ENCODE measurements at places on chromosomes 11 and 22. TPM values are rescaled to one million over a fixed set of nuclear protein-coding genes. Genes with fewer than 3 reads are reported as not detected.
A peak's percentile ranks its signal among the peaks of the same experiment; 100 is the strongest.

FGF19 gene
- not detected for total RNA-seq

HBB gene
- 10,204 TPM for total RNA-seq

MUC5AC gene
- total RNA-seq: not detected

DEPDC5 gene
- total RNA-seq: 45.0 TPM

MIOX gene
- 2.2 TPM for total RNA-seq

PDGFD gene
- total RNA-seq: 2.6 TPM

TST gene
- 11.8 TPM for total RNA-seq

DNA sequence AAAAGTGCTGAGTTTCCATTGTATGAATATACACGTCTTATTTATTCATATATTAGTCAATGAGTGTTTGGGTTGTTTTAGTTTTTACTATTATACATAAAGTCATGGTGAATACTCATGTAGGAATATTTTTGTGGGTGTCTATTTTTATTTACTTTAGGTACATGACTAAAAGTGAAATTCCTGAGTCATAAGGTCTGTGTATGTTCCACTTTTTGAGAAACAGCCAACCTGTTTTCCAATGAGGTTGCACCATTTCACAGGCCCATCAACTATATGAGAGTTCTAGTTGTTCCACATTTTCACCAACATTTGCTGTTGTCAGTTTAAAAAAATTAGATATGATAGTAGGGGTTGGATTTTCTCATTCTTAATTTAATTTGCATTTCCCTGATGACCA, 6.6 kb upstream of the OR6X1 start:
- no peaks in the 10 kb centered on the region for H3K36me3 ChIP-seq
- no peaks in the 10 kb centered on the region for H3K27me3 ChIP-seq
- H3K27ac ChIP-seq: no peak overlapping the region
- no peak overlapping the region for H3K4me3 ChIP-seq

- peak; percentile 96 for DNase-seq
- peaks cover 42% of the 10 kb centered on the region for H3K36me3 ChIP-seq
- H3K4me3 ChIP-seq: peak overlapping the region; percentile 54
- H3K27ac ChIP-seq: peak overlapping the region; percentile 85
- peaks cover 26% of the 10 kb centered on the region for H3K4me1 ChIP-seq
Observed at GRCh38 chr11:64340671-64341335, 799 bp downstream of the CCDC88B start.

DNA sequence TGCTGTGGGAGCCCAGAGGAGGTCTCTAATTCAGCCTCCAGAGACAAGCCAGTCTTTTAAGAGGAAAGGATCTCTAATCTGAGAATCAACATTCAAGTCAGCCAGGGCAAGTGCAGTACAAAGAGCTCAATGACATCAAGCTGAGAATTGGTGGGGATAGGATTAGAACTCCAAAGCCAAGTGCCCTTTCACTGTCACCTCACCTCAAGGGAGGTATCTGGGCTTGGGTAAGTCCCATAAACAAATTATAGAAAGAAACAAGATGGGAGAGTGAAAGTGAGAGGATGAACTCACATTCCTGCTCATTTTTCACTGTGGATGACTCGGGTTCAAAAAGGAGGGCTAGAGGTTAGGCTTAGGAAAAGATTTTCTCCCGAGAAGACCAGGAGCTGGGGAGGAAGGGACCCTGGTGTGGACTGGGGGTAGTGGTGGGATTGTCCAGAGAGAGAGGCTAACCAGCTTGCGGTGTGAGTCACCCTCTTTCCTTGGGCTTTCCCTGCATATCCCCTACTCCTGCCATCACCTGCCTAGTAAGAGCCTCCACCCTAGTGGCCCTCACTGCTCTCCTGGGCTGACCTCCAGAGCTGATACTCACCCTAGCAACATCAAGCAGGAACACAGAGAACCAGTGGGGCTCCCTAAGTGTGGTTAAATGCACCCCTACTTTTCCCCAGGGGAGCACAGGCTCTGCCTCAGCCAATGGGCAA, 70.4 kb downstream of the RRM1 start:
- no peaks in the 10 kb centered on the region for H3K36me3 ChIP-seq
- no peaks in the 10 kb centered on the region for H3K27me3 ChIP-seq
- no peak overlapping the region for H3K27ac ChIP-seq
- no peak overlapping the region for H3K4me3 ChIP-seq
- H3K4me1 ChIP-seq: no peaks in the 10 kb centered on the region
- DNase-seq: no peak

GRCh38 chr22:22431271-22432220, 77.0 kb downstream of the ZNF280B start:
- no peaks in the 10 kb centered on the region for H3K36me3 ChIP-seq
- H3K4me3 ChIP-seq: no peak overlapping the region
- peaks cover 13% of the 10 kb centered on the region for H3K4me1 ChIP-seq

GRCh38 chr11:78209478-78209877, 20.8 kb downstream of the USP35 start:
- no peaks in the 10 kb centered on the region for H3K4me1 ChIP-seq
- no peaks in the 10 kb centered on the region for H3K36me3 ChIP-seq
- H3K4me3 ChIP-seq: no peak overlapping the region
- H3K27ac ChIP-seq: no peak overlapping the region

- no peaks in the 10 kb centered on the region for H3K36me3 ChIP-seq
- no peak overlapping the region for H3K4me3 ChIP-seq
- no peak overlapping the region for H3K27ac ChIP-seq
- peaks cover 11% of the 10 kb centered on the region for H3K27me3 ChIP-seq
- no peaks in the 10 kb centered on the region for H3K4me1 ChIP-seq
Observed at GRCh38 chr11:131099013-131099412, 182.7 kb upstream of the SNX19 start.

DNA sequence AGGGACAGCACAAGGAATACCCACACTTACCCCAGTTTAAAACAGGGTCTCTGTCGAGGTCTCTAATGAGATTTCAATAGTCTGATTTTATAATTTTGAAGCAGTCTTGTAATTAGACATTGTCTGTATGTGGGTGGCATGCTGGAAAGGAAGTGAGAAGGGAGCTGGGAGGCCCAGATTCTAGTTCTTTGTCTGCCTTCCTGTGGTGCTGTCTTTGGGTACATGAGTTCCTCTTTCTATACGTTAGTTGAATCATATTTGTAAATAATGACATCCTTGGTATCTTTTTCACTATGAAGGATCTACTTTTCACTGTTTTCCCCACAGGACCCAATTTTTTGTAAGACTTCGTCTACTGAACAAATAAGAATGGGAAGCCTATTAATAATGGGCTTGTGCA, 42.0 kb upstream of the TENM4 start:
- DNase-seq: no peak
- H3K4me1 ChIP-seq: no peaks in the 10 kb centered on the region
- no peak overlapping the region for H3K27ac ChIP-seq
- no peak overlapping the region for H3K4me3 ChIP-seq
- H3K27me3 ChIP-seq: no peaks in the 10 kb centered on the region

DNA sequence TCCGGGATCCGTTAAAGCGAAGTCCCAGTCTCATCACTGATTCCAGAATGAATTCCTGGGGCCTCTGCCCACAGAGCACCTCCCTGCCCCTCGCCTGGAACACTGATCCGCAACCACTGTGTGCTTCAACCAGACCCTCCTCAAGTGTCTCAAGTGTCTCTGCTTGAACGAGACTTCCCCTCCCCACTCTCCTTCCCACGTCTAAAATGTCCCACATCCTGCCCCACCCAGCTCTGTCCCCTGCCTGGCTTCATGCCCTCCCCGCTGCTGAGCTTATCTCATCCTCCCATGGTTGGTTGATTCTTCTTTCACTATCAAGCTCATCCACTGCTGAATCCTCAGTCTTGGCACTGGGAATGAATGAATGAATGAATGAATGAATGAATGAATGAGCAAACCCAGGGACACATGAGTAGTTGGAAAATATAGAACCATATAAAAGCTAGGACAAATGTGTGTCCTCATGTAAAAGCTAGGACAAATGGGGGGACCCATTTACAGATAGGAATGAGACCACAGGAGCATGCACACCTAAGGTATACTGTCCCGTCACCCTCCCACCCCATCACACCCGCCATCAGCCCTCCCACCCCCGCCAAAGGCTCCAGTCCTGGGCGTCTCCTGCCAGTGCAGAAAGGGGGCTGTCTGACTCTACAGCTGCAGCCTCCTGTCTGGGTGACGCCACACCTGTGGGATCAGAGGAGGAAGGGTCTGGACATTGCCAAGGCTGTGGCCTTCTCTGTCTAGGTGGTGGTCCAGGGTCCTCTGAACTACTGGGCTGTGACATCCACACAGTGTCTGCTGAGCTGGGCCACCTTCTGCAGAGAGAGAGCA, 71.4 kb upstream of the LINC01488 start:
- no peaks in the 10 kb centered on the region for H3K27me3 ChIP-seq
- H3K4me3 ChIP-seq: no peak overlapping the region
- H3K4me1 ChIP-seq: peaks cover 2% of the 10 kb centered on the region
- DNase-seq: peak; percentile 28

- H3K27me3 ChIP-seq: no peaks in the 10 kb centered on the region
- H3K4me3 ChIP-seq: no peak overlapping the region
- peak overlapping the region; percentile 52 for H3K27ac ChIP-seq
- peak; percentile 79 for DNase-seq
Observed at GRCh38 chr22:40728731-40729189, 49.5 kb downstream of the MCHR1 start.

GRCh38 chr11:86617502-86617901, 54.9 kb downstream of the ME3 start:
- no peaks in the 10 kb centered on the region for H3K4me1 ChIP-seq
- DNase-seq: no peak
- H3K27me3 ChIP-seq: no peaks in the 10 kb centered on the region
- no peak overlapping the region for H3K27ac ChIP-seq

- no peak overlapping the region for H3K27ac ChIP-seq
- H3K36me3 ChIP-seq: no peaks in the 10 kb centered on the region
- no peak overlapping the region for H3K4me3 ChIP-seq
- no peaks in the 10 kb centered on the region for H3K4me1 ChIP-seq
Observed at GRCh38 chr11:18757811-18758210, 31.8 kb upstream of the IGSF22 start.

- no peaks in the 10 kb centered on the region for H3K4me1 ChIP-seq
- H3K27ac ChIP-seq: no peak overlapping the region
- no peaks in the 10 kb centered on the region for H3K27me3 ChIP-seq
- no peak overlapping the region for H3K4me3 ChIP-seq
- no peaks in the 10 kb centered on the region for H3K36me3 ChIP-seq
- no peak for DNase-seq
Observed at GRCh38 chr11:120880498-120881175, 143.3 kb upstream of the TBCEL start.

DNA sequence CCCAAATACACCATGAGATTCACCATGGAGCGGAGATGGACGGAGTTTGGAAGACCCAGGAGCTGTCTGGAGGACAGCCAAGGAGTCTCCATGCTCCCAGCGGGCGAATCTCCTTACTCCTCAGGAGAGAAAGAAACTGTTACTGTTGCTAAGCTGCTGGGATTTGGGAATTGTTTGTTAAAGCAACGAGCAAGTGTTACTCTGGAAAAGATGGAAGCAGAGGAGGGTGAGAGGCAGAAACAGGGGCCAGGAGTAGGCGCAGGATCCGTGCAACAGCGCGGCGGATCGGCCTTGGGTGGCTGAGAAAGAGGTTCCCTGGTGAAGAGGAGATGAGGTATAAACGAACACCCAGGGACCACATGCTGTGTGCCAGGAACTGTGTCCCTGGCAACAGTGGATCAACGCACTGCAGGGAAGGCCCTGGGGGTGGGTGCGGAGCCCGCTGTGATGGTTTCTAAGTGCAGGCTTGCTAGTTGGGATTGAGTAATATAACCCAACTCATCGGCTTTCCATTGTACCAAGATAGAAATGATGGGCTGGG, 1436.4 kb downstream of the BRD1 start:
- no peak overlapping the region for H3K27ac ChIP-seq
- no peak overlapping the region for H3K4me3 ChIP-seq
- no peaks in the 10 kb centered on the region for H3K36me3 ChIP-seq
- no peaks in the 10 kb centered on the region for H3K4me1 ChIP-seq
- H3K27me3 ChIP-seq: peaks cover 1% of the 10 kb centered on the region
- DNase-seq: no peak

- no peaks in the 10 kb centered on the region for H3K27me3 ChIP-seq
- no peaks in the 10 kb centered on the region for H3K36me3 ChIP-seq
- H3K4me1 ChIP-seq: no peaks in the 10 kb centered on the region
- no peak overlapping the region for H3K4me3 ChIP-seq
Observed at GRCh38 chr11:20861322-20861721, 191.9 kb downstream of the NELL1 start.

- peaks cover 62% of the 10 kb centered on the region for H3K4me1 ChIP-seq
- H3K4me3 ChIP-seq: no peak overlapping the region
- H3K27me3 ChIP-seq: no peaks in the 10 kb centered on the region
- H3K27ac ChIP-seq: no peak overlapping the region
Observed at GRCh38 chr11:96189351-96189750, 153.6 kb downstream of the MAML2 start.

- no peaks in the 10 kb centered on the region for H3K27me3 ChIP-seq
- no peak overlapping the region for H3K27ac ChIP-seq
- no peak overlapping the region for H3K4me3 ChIP-seq
Observed at GRCh38 chr11:77370217-77370616, 68.7 kb upstream of the GDPD4 start.

DNA sequence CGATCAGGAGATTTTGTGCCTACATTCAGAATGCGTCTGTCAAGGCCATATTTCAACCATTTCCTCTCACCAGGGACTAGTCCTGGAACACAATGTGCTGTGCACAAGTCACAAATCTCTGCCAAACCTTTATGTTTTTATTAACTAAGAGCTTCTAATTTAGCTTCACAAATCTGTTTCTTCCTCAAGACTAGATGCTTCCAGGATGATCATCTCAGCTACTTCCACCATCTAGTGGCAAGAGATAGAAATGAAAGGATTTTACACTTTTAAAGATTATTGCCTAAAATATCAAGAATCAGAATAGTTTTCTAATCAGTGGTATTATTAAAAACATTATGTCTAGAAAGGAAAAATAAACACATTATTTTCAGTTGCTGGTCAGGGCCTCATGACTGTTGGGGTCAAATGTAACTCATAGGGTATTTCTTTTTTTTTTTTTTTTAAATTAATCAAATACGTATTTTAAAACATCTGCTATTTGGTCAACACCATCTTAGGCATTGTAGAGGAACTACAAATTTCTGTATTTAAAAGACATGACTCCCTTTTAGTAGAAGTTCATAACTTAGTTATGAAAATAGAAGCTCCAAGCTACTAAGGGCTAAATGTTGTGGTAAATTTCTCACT, 1102.6 kb downstream of the DLG2 start:
- H3K27me3 ChIP-seq: no peaks in the 10 kb centered on the region
- no peak for DNase-seq
- H3K4me1 ChIP-seq: no peaks in the 10 kb centered on the region
- no peak overlapping the region for H3K4me3 ChIP-seq

GRCh38 chr22:20244250-20244648, 23.9 kb downstream of the RTN4R start:
- DNase-seq: no peak
- no peak overlapping the region for H3K4me3 ChIP-seq
- H3K27ac ChIP-seq: peak overlapping the region; percentile 81
- H3K4me1 ChIP-seq: peaks cover 100% of the 10 kb centered on the region
- H3K27me3 ChIP-seq: no peaks in the 10 kb centered on the region
- no peaks in the 10 kb centered on the region for H3K36me3 ChIP-seq

- no peaks in the 10 kb centered on the region for H3K36me3 ChIP-seq
- H3K4me3 ChIP-seq: no peak overlapping the region
- H3K27ac ChIP-seq: no peak overlapping the region
- no peaks in the 10 kb centered on the region for H3K27me3 ChIP-seq
Observed at GRCh38 chr11:64841592-64842365, 2.7 kb downstream of the CDC42BPG start.

Measured in spleen (tissue), 13 donors.